HFFc6 (cell line): ENCODE measurements at places on chromosomes 13 and 19.

GRCh38 chr13:22232186-22232585 lies 561.3 kb downstream of the FGF9 start:
- H3K4me1 ChIP-seq = no peaks in the 10 kb centered on the region
- H3K27ac ChIP-seq = no peak overlapping the region
- peaks cover 3% of the 10 kb centered on the region; the same call in 1 of the 2 replicates for H3K36me3 ChIP-seq

DNA sequence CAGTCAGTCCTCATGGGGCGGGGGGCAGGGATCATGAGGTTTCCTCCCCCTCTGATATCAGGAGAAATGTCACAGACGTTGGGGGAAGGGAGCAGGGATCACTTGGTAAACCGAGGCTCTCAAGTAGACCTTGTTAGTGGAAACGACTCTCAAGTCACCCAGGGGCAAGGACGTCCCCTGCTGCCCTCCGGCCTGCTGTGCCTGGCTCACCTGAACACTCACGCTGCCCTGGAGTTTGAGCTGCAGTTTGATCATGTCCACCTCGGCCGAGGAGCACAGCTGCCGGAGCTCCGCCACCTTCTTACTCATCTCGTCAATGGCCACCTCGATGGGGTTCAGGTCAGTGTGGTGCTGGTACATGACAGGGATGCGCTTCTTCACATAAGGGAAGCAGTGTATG lies 47.6 kb upstream of the SLC15A1 start:
- H3K27ac ChIP-seq = no peak overlapping the region
- no peaks in the 10 kb centered on the region; the same call in 1 of the 2 replicates for H3K27me3 ChIP-seq
- H3K4me1 ChIP-seq = peaks cover 32% of the 10 kb centered on the region
- H3K36me3 ChIP-seq = peaks cover 27% of the 10 kb centered on the region; the same call in 1 of the 2 replicates

- H3K36me3 ChIP-seq = no peaks in the 10 kb centered on the region
- peaks cover 39% of the 10 kb centered on the region for H3K4me1 ChIP-seq
- peak overlapping the region; percentile 51; the same call in 1 of the 2 replicates for H3K27ac ChIP-seq
- H3K4me3 ChIP-seq = peak overlapping the region; percentile 96
These were observed 1.3 kb upstream of the LRCH1 start for GRCh38 chr13:46551410-46552302.

GRCh38 chr19:35127871-35128270 lies 7.0 kb downstream of the LGI4 start:
- H3K4me1 ChIP-seq = peaks cover 23% of the 10 kb centered on the region
- no peaks in the 10 kb centered on the region for H3K36me3 ChIP-seq
- DNase-seq = no peak
- peaks cover 24% of the 10 kb centered on the region for H3K27me3 ChIP-seq

DNA sequence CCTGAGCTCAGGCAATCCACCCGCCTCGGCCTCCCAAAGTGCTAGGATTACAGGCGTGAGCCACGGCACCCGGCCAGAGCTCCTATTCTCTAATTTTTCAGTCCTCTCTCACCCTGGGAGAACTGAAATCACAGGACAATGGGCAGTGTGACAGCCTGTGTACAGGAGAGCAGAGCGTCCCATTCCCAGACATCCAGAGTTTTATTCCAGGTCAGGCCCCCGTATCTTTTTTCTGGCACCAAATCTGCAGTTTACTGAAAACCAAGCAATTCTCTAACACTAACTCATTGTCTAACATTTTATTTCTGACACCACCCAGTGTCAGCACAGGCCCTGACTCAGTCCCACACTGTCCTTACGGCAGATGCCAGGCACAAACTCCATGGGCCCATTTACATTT lies 6.7 kb downstream of the ZNF708 start:
- no peak overlapping the region for H3K4me3 ChIP-seq
- H3K36me3 ChIP-seq = peaks cover 75% of the 10 kb centered on the region
- DNase-seq = no peak
- H3K4me1 ChIP-seq = peaks cover 17% of the 10 kb centered on the region
- no peak overlapping the region for H3K27ac ChIP-seq

DNA sequence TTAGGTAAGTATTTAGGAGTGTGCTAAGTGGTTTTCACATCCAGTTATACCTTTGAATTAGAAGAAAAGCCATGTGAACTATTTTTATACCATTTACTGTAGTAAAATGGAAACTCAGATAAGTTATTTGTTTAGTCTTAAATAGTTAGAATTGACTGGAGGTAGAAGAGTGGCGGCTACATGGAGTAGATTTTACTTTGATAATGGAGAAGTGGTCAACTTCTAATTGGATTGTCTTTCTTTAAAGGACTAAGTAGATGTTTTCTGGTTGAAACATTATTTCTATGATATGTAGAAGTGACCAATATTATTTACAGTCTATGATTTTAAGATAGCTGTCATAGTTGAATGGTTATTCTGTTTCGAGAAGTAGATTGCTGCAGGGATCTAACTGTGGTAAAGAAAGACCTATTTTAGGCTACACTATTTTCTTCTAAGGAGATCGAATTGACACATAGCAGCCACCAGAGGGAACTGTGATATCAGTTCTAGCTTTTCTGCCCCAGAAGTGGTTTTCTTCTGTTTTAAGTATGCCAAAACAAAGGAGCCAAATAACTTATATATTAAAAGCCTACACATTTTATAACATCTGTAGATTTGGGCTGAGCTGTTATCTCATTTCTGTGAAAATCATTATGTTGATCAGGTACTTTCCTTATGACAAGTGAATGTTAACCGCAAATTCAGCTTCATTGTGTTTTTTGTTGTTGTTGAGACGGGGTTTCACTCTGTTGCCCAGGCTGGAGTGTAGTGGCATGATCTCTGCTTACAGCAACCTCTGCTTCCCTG lies 26.1 kb downstream of the ZMYM2 start:
- no peaks in the 10 kb centered on the region for H3K27me3 ChIP-seq
- peaks cover 5% of the 10 kb centered on the region for H3K36me3 ChIP-seq
- no peak overlapping the region for H3K4me3 ChIP-seq
- DNase-seq = peak; percentile 46

DNA sequence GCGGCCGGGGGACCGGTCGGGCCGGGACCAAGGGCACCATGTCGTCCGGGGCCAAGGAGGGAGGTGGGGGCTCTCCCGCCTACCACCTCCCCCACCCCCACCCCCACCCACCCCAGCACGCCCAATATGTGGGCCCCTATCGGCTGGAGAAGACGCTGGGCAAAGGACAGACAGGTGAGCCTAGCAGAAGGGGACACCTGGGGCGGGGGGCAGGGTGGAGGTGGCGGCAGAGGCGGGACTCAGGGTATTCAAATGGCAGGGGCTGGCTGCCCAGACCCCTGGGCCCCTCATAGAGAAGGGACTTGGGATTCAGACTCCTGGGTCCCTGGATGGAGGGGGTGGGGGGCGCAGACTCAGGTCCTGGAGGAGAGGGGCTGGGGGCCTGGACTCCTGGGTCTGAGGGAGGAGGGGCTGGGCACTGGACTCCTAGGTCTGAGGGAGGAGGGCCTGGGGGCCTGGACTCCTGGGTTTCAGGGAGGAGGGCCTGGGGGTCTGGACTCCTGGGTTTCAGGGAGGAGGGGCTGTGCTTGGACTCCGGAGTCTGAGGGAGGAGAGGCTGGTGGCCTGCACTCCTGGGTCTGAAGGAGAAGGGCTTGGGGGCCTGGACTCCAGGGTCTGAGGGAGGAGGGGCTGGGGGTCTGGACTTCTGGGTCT lies 735 bp downstream of the BRSK1 start:
- peaks cover 29% of the 10 kb centered on the region for H3K4me1 ChIP-seq
- no peaks in the 10 kb centered on the region for H3K36me3 ChIP-seq
- no peak for DNase-seq
- H3K4me3 ChIP-seq = peak overlapping the region; percentile 82
- peak overlapping the region; percentile 69 for H3K27ac ChIP-seq

GRCh38 chr13:91313103-91313502 lies 34.4 kb upstream of the MIR17HG start:
- no peak overlapping the region for H3K27ac ChIP-seq
- no peaks in the 10 kb centered on the region for H3K36me3 ChIP-seq
- no peaks in the 10 kb centered on the region for H3K4me1 ChIP-seq
- peak; percentile 11 for DNase-seq

DNA sequence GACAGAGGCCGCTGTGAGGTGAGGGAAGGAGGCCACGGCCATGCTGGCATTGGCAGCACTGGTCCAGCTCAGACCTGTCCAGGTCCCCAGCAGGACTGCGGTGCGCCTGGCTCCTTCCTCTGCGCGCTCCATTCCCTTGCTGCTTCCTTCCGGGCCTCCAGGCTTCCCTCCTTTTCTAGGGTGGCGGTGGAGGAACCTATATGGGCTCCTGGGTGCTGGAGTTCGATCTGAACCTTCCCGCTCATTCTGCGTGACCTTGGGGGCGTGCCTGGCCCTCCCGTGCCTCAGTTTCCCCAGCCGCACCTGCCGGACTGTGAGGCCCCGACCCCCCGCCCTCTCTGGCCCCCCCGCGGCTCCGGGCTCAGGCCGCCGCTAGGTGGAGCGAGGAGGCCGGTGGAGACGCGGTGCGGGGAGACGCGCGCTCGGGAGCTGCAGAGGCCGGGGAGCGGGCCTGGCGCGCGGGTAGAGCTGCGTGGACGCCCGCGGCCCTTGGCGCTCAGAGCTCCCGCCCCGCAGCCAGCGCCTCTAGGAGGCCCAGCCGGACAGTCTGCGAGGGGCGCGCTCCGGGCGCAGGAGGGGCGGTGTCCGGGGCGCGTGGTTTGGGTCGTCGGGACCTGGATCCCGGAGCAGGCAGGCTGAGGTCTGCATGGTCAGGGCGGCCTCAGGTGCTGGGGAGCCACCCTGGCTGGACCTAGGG lies 29.9 kb downstream of the EFNA2 start:
- H3K36me3 ChIP-seq = no peaks in the 10 kb centered on the region
- no peak overlapping the region for H3K4me3 ChIP-seq
- peaks cover 12% of the 10 kb centered on the region; the same call in 1 of the 2 replicates for H3K27me3 ChIP-seq
- no peaks in the 10 kb centered on the region for H3K4me1 ChIP-seq

DNA sequence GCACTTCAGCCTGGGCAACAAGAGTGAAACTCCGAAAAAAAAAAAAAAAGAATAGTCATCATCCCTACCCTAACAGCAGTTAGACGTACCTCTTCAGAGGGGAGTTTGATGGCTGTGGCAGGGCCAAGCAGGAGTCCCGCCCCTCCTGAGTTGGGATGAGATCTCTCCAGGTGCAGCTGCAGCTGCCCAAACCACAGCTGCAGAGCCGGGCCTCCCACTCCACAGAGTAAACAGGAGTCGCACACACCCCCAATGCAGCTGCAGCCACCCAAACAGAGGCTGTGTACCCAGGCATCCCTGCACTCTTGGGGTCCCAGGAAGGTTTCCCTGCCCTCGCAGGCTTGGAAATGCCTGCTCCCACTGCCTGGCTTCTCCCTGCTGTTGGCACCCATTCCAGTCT lies 17.4 kb upstream of the MLLT1 start:
- no peak for DNase-seq
- H3K4me1 ChIP-seq = no peaks in the 10 kb centered on the region
- H3K36me3 ChIP-seq = peaks cover 10% of the 10 kb centered on the region
- H3K4me3 ChIP-seq = no peak overlapping the region
- H3K27ac ChIP-seq = no peak overlapping the region
- peaks cover 5% of the 10 kb centered on the region for H3K27me3 ChIP-seq

DNA sequence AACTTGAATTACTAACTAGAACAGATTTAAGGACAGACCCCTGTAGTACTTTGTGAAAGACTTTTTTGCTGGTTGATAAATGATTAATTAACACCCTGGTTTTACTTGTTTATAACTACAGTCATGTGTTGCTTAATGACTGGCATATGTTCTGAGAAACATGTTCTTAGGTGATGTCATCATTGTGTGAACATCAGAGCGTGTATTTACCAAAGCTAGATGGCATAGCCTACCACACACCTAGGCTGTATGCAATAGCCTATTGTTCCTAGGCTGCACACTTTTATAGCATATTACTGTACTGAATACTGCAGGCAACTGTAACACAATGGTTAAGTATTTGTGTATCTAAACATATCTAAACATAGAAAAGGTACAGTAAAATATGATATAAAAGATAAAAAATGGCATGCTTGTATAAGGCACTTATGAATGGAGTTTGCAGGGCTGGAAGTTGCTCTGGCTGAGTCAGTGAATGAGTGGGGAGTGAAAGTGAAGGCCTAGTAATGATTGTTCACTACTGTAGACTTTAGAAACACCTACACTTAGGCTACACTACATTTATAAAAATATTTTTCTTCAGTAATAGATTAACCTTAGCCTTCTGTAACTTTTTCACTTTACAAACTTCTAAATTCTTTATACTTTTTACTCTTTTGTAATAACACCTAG lies 260.3 kb downstream of the KCNRG start:
- H3K4me1 ChIP-seq = no peaks in the 10 kb centered on the region
- H3K27ac ChIP-seq = no peak overlapping the region
- DNase-seq = no peak
- H3K4me3 ChIP-seq = no peak overlapping the region

DNA sequence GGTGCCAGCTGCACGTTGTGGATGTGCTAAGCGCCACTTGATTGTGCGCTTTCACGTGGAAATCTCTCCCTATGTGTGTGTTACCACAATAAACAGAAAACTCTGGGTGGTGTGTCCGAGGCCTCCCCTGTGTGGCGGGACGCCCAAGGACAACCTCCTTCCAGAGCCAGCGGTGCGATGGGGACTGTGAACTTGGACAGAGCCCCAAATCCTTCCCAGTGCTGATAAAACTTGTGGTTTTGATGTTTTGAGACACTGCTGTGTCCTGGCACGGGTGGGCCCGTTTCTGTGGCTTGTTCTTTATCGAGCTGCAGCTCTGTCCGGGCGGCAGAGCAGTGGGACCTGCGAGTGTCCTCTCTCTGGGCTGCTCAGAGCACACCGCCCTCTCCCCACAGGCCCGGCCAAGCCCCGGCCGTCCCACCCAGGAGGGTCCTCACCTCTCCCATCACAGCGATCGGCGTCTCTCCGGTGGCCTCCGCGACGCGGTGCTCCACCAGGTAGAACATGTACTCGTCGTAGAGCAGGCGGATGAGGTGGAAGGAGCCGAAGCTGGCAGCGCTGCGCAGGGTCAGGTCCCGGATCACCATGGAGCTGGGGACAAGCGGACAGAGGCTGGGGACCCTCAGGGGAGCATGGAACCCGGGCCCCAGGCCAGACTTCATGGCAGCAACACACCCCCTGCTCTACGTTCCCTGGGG lies 18.8 kb upstream of the RANBP3 start:
- DNase-seq = no peak
- H3K4me3 ChIP-seq = no peak overlapping the region
- H3K4me1 ChIP-seq = peaks cover 10% of the 10 kb centered on the region

GRCh38 chr19:17404621-17405249 lies 695 bp downstream of the BST2 start:
- no peak for DNase-seq
- no peak overlapping the region for H3K27ac ChIP-seq
- H3K4me3 ChIP-seq = no peak overlapping the region
- H3K36me3 ChIP-seq = no peaks in the 10 kb centered on the region
- H3K4me1 ChIP-seq = peaks cover 6% of the 10 kb centered on the region; the same call in 1 of the 2 replicates
- peaks cover 7% of the 10 kb centered on the region for H3K27me3 ChIP-seq

- H3K4me3 ChIP-seq = no peak overlapping the region
- H3K4me1 ChIP-seq = peaks cover 58% of the 10 kb centered on the region
- no peaks in the 10 kb centered on the region; the same call in 1 of the 2 replicates for H3K36me3 ChIP-seq
- DNase-seq = peak; percentile 11
- peaks cover 2% of the 10 kb centered on the region; the same call in 1 of the 2 replicates for H3K27me3 ChIP-seq
- H3K27ac ChIP-seq = no peak overlapping the region; the same call in 1 of the 2 replicates
These were observed 32.9 kb downstream of the PSG1 start for GRCh38 chr19:42846597-42846996.

GRCh38 chr19:46913852-46914430 lies 53.1 kb downstream of the ARHGAP35 start:
- H3K36me3 ChIP-seq = peaks cover 14% of the 10 kb centered on the region
- peak overlapping the region; percentile 84 for H3K27ac ChIP-seq
- peak; percentile 71 for DNase-seq
- peak overlapping the region; percentile 76 for H3K4me3 ChIP-seq
- peaks cover 65% of the 10 kb centered on the region for H3K4me1 ChIP-seq

- no peak for DNase-seq
- H3K27ac ChIP-seq = no peak overlapping the region
- H3K4me1 ChIP-seq = peaks cover 5% of the 10 kb centered on the region
- no peak overlapping the region for H3K4me3 ChIP-seq
- no peaks in the 10 kb centered on the region; the same call in 1 of the 2 replicates for H3K27me3 ChIP-seq
- no peaks in the 10 kb centered on the region for H3K36me3 ChIP-seq
These were observed 17.4 kb downstream of the GPR183 start for GRCh38 chr13:99289674-99290337.
